ENCODE measurements at places on chromosomes 7 and 10.

- DNase-seq: no peak
Measured at GRCh38 chr10:52779541-52780390, 7.2 kb upstream of the MBL2 start.

- no peak for DNase-seq
Measured at GRCh38 chr10:110735620-110736027, 91.5 kb downstream of the RBM20 start.

- no peak for DNase-seq
Measured at GRCh38 chr10:86785037-86785436, 28.6 kb downstream of the BMPR1A start.

DNA sequence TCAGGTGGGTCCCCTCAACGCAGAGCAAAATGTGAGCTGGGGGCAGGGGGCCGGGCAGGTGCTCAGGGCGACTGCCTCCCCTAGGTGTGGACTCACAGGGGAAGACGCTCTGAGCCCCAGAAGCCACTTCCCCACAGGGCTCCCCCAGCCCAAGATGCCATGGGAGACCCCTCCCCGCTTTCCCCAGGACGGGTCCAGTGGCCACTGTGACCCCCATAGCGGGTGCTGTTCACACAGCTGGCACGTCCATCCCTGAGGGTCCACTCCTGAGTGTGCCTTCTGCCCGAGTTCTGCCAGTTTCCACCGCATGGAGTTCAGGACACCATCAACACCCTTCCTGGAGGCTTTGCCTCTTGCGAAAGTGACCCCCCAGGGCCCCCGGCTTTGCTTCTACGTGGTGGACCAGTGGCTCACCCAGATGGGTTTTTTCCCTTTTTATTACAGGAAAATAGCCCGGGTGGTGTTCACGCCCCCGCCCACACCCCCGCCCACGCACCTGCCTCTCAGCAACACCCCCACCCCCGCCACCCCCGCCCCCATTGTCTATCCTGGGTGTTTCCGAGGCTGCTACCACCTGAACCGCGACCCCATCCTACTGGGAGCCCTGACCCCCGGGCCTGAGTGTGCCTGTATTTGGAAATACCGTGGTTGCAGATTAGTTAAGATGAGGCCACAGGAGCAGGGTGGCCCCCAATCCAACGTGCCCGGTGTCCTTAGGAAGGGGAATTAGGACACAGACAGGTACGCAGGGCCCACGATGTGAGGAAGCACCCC, 32.0 kb downstream of the ADAP1 start:
- no peak for DNase-seq

DNA sequence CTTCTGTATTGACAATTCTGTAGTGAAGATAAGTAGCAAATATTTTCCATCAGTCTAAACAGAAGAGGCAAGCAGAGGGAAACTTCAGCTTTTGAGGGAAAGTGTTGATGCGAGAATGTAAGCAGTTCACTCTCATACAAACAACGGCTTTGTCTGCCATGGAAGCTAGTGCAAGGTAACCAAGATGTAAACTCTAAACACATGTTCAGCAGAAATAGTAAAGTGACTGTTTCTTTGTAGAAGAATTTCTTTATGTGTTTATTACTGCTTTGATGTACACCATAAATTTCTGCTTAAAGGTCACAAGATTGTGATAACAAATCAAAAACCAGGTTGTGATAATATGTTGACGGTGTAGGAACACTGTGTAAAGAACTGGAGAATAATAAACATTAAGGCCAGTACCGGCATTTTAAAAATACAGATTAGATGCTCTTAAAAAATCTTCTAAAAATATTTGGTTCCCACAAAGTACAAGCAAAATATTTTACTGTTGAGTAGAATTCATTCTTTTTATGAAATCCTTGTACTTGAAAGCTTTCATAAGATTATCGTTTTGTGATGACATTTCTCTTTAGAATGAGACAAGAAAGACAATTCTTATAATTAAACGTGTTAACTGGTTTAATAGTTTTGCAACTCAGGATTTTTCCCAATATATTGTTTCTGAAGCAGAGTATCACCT, 34.2 kb downstream of the SEMA3C start:
- no peak for DNase-seq

- no peak for DNase-seq
Measured at GRCh38 chr7:104906556-104906955, 107.4 kb upstream of the KMT2E start.

- no peak for DNase-seq
Measured at GRCh38 chr10:118823256-118823907, 68.6 kb upstream of the CACUL1 start.

DNA sequence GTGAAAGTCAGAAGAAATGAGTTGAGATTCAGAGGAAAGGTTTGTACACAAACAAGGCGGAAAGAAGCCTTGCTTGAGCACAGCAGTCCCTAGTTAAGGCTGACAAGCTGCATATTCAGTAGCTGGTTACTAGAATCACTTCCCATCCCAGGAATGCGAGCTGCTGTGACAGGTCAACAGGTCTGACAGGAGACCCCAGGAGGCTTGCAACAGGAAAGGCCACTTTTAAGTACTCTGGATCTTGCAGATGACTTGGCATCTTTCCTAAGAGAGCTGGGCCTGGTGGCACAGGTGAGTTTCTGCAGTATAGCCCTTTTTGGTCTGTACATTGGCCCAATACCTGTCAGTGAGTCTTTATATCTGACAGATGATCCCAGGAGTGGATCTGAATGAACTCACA, 35.7 kb upstream of the UNC5B start:
- DNase-seq: no peak

GRCh38 chr7:5766321-5766761, 15.1 kb downstream of the RNF216 start:
- no peak for DNase-seq

GRCh38 chr7:70390251-70390650, 741.7 kb upstream of the GALNT17 start:
- DNase-seq: no peak

- DNase-seq: no peak
Measured at GRCh38 chr7:3464900-3465622, 164.0 kb downstream of the SDK1 start.

DNA sequence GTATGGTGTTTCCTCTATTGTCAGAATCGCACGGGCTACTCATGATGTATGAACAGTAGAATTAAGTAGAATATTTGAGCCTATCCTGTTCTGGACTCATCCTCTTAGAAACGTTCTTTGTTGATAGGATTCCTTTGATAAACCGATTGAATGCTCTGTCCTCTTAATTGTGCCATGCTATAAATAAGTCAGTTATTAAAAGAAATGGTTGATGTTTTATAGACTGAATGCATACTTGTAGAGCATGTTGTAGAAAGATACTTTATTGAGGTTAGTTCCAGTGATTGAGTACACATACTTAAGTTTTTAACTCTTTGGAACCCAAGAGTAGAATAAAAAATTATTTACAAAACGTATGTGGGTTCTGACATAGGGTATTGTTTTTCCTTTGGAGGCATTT, 54.9 kb upstream of the HBP1 start:
- DNase-seq: no peak

Measured in NCI-H1092 (cell line).